ENCODE measurements at places on chromosomes 4 and X.

DNA sequence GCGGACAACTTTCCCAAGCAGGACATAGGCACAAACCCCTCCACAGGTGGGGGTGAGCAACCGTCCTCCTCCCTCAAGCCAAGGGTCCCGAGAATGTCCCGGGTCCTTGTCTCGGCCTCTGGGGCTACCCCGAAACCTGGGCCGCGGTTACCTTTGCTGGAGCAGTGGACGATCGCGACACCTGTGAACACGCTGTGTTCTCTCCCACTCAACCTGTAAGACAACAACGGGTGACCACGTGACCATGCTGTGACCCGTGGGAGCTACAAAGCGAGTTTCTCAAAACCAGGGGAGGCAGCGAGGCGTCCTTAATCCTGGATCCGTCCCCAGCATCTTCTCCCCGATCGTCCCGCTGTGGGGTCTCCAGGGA is 17.9 kb downstream of the ASMTL start:
- no peak for DNase-seq

GRCh38 chrX:140099221-140099620 is 133.9 kb upstream of the CXorf66 start:
- DNase-seq, result no peak

DNA sequence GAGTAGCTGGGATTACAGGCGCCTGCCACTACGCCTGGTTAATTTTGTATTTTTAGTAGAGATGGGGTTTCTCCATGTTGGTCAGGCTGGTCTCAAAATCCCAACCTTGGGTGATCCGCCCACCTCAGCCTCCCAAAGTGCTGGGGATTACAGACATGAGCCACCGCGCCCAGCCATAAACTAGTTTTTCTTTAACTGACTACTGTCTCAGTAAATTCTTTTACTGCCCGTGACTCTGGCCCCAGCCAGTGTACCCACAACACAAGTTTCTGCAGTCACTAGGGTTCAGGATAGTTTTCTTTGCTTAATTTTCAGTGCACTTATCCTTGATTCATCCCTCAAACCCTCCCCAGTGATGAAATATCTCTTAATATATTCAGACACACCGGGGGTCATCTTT is 8.3 kb downstream of the SHROOM2 start:
- no peak for DNase-seq

DNA sequence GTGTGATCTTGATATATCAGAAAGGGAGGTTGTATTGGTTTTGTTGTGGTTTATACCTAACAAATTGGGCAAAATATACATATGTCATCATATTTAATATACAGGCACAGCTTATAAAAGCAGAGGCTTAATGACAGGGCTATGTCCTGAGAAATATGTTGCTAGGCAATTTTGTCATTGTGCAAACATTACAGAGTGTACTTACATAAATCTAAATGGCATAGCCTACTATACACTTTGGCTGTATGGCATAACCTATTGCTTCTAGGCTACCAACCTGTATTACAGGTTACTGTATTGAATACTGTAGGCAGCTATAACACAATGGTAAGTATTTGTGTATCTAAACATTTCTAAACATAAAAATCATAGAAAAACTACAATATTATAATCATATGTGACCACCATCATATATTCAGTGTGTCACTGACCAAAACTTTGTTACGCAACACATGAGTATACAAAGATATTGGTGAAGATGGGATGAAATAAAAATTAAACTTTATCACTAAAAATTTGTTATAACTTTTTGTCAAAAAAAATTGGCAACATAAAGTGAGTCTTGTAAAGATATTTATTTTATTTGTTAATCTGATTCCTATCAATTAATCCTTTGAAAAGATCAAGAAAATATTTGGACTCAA is 414.0 kb upstream of the HS3ST1 start:
- DNase-seq, result no peak

DNA sequence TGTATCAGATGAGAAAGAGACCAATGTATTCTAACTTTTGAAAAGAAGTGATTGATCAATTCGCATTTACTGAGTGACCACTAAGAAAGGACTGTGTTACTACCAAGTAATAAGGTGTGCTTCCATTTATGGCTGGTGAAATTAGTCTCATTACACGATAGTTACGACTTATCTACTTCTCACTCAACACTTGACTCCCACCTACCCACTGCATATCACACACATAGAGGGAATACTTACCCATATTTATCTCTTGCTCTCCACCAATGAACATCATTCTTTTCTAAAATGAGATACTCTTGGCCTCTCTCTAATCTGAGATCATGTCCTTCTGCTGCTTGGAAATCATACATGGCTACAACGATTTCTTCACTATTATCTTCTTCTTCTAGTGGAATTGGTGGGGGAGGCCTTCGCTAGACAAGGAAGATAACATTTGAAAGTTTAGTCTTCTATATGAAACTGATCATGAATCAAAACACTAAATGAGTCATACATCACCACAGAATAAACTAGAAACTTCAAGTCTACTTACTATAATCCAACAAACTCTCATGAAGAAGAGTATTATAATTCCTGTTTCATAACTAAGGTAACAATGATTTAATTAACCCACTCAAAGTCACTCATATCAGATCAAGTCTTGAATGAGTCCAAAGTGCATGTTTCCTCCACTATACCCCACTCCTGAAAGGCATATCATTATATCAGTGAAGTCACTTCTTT is 33.7 kb upstream of the TXK start:
- DNase-seq, result peak; percentile 30

- no peak for DNase-seq
These were observed 195.7 kb downstream of the GPAT3 start for GRCh38 chr4:83731609-83732008.

- peak; percentile 85 for DNase-seq
These were observed 37.8 kb downstream of the GAB3 start for GRCh38 chrX:154712781-154713740.

DNA sequence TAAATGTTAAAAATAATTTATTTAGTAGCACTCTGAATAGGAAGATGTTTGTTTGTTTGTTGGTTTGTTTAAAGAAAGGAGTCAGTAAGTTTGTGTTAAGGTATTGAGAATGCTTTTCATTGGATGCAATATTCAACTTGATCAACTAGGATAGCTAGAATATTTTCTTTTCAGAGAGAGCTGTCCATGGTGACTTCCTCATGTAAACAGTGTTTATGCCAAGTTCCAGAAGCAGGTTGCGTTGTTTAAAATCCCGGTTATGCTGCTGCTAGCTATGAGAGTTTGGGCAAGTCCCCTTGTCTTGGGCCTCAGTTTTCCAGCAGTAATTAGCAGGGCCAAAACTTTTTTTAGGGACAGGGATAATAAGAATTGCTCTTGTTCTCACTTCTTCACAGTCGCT is 876.2 kb upstream of the HS3ST1 start:
- no peak for DNase-seq

GRCh38 chr4:138341739-138342415 is 99.7 kb upstream of the SLC7A11 start:
- DNase-seq, result peak; percentile 68

DNA sequence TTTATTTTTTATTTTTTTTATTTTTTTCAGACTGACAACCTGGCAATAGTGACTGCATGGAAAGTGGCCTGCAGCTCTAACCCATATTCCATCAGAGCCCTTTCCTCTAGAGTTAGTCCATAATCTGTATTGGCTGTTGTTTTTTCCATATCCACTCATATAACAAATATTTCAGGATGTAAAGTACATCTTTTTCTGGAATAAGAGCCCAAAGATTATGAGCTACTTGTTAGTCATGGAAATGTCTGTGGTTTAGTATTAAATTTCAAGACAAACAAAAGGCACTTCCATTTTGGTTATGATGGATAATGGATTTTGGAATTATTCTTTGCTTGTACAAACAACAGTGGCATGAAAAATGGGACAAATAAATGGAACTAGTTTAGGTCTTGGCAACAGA is 296.0 kb upstream of the HS3ST1 start:
- no peak for DNase-seq

- no peak for DNase-seq
These were observed 13.7 kb downstream of the IRF2 start for GRCh38 chr4:184460499-184461285.

GRCh38 chrX:119240356-119240755 is 4.3 kb downstream of the PGRMC1 start:
- no peak for DNase-seq

DNA sequence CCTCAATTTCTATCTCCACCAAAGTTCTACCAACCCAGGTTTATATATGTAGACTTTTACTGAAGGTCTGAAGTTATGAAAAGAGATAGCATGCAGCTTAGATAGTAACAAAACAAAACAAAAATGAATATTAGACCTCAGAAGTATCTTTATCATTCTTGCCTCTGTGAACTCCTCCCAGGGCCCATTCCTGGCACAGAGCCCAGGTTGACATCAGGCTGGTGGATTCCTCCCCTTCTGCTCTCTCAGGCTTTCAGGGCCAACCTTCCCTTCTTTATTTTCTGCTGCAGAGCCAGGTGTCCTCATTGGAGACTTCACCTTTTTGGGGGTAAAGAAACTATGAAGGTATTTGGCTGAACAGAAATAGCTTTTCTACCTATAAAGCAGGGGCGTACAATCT is 112.8 kb upstream of the PITX2 start:
- no peak for DNase-seq

GRCh38 chr4:30605616-30606190 is 114.5 kb upstream of the PCDH7 start:
- DNase-seq, result no peak

- DNase-seq, result no peak
These were observed 160.8 kb downstream of the MGST2 start for GRCh38 chr4:139826426-139826825.

- DNase-seq, result no peak
These were observed 622.5 kb downstream of the ANKRD50 start for GRCh38 chr4:124090021-124090420.

- DNase-seq, result no peak
These were observed 192.0 kb downstream of the PPP3CA start for GRCh38 chr4:101155368-101155767.

- DNase-seq, result no peak
These were observed 219.8 kb downstream of the ZNF674 start for GRCh38 chrX:46325312-46325877.

DNA sequence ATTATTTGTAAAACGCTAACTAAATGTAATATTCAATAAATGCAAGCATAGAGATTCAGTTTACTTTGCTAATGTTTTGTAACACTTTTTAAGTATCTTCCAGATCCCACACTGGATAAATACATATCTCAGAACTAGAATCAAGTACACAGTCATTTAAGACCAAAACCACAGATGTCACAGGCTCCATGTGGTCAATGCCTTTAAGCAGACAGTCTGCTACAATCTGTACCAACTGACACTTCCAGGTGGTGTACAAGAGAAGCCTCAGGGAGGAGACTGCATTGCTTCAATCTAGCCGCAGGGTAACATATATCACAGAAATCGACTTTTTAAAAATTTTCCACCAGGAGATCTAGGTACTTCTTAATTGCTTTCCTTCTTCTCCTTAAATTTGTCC is 229.6 kb upstream of the DIAPH2 start:
- DNase-seq, result peak; percentile 53

DNA sequence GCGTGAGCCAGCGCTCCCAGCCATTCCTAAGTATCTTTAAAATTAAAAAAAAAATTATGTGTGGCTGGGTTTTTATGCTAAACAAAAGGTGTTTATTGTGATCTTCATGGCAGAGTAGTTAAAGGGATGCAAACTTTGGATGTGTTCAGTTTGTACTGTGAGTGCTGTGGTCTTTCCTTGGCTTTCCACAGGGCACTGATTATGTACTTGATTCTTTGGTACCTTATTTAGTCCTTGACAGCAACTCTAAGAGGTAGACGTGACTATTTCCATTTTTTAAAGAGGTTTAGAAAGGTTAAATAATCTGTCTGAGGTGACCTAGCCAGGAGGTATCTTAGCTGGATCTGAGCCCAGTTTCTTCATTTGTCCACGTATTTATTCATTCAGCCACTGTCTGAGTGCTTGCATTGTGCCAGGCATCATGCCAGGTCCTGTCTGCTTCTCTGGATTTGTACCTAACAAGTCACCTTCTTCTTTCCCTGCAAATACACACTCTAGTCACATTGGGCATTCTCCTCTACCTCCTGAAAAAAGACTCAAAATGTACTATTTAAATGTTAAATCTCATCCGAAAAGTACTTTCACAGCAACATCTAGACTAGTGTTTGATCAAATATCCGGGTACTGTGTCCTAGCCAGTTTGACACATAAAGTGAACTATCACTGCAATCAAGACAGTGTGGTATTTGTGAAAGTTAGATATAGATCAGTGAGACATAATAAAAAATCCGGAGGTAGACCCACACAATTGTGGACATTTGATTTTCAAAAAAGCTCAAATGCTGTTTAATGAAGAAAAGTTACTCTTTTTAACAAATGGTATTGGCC is 31.5 kb downstream of the WWC2 start:
- DNase-seq, result no peak

DNA sequence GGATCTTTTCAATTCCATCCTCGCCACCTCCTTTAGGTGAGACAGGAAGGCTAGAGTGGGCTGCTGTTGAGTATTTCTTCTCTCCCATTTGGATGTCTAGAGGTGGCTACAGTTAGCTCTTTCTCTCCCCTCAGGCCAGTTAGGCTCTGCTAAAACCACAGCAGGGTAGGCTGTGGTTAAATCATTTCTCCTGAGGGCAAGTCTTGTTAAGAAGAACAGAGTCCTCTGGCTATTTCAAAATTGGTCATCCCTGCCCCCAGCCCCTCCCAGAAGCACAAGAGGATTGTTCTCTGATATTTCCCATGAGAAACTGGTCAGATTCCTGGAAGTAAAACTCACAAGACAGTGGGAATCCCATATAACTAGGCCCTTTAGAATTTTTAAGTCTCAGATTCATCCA is 1359.5 kb downstream of the TECRL start:
- DNase-seq, result no peak

- DNase-seq, result no peak
These were observed 575.7 kb downstream of the TRIML1 start for GRCh38 chr4:188714907-188715306.

DNA sequence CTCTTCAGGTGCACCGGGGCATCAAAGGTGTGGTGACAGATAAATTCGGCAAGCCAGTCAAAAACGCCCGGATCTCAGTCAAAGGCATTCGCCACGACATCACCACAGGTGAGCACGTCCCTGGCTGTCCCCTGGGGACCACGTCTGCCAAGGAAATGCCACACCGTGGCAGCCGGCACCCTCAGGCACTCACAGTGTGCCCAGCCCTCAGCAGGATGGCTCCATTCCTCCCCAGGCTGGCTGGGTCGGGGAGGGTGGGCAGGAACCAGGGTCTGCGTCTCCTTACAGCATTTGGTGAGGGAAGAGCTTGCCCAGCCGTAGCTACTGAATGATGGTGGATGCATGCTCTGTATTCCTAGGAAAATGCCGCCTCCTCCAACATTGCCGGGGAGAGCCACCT is 25.9 kb downstream of the CPZ start:
- DNase-seq, result no peak

DNA sequence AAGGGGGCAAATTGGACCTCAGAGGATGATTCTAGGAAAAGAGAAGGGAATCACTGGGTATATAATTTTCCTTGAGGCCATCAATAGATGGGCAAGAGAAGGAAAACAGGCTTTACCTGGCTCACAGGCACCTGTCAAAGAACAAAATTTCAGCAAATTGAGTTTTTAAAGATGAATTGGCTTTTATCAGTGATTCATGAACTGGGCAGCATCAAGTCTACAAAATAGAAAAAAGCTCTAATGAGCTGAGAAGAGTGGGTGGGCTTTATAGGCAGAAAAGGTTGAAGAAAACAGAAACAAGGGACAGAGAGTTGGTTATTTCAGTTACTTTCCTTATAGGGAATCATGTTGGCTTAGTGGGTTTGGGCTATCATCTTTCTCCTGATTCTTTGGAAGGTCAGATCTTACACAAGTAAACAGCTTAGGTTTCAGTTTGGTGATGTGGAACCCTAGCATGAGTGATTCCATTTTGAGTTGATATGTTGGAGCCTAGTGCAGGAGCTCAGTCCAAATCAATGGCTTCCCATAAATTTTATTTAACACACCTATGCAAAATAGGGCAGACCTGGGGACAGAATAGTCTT is 120.7 kb upstream of the MED14 start:
- DNase-seq, result no peak
